ENCODE measurements at places on chromosomes 11 and 22.

GRCh38 chr11:117177534-117178209 lies 871 bp upstream of the SIDT2 start:
- DNase-seq: no peak

DNA sequence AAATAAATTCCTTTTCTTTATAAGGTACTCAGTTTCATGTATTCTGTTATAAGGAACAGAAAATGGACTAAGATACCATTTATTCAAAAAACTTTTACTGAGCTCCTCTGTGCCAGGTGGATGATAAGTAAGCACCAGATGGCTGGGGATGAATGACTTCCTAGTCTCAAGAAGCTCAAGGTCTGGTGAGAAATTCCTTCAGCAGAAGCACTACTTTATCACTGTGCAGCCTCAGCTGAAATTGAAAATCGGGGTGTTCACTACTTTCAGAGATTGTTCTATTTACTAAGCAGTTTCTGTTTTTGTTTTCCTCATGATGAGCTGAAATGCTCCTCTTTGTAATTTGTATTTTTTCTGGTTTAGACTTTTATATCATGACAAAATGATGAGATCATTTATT lies 7.8 kb downstream of the LDHAL6A start:
- no peak for DNase-seq

GRCh38 chr11:65900125-65900898 lies at the start of gene FOSL1:
TSS of gene FOSL1 (minus strand) at chr11:65900388. CDS start at chr11:65900339, 49 bp downstream.
- no peak for DNase-seq

- DNase-seq: no peak
Measured at GRCh38 chr11:131614631-131615030, 244.2 kb downstream of the NTM start.

Data from Panc1 (cell line).